ENCODE measurements at places on chromosomes 7 and 10. TPM values are rescaled to one million over a fixed set of nuclear protein-coding genes. Genes with fewer than 3 reads are reported as not detected.

DNA sequence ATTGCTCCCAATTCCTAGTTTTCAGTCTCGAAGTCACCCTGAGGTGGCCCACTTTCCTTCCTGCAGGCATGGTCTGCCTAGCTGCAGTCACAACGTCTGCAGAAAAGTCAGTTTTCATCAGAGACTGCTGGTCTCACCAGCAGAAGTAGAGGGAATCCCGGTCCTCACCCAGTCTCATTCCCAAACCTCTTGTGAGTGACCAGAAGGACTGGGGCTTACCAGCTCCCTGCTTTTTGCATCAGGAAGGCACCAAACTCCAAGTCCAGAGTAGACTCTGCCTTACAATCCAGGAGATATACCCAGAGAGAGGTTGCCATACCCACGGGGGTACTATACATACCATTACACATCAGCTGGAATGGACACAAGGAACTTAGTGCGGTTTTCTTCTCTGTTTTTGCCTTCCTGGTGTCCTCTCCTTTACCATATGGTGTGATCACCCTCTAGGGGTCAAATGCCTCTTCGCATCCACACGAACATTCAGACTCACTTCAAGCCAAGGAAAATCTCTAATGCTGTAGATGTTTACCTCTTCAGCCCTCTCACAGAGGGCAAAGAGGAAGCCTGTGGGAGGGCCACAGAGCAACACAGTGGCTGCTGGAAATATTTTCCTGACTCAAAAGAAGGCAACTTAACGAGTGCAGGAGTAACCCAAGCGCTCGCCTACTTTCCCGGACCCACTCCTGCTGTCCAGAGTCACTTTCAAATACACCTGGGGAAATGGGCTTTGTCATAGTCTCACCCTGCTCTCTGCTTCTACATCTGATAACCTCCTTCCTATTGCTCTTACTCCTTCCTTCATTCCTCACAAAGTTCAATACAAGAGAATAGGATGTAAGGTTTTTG, 220.9 kb downstream of the C7orf25 start:
- peaks cover 5% of the 10 kb centered on the region for H3K27me3 ChIP-seq
- H3K27ac ChIP-seq, result no peak overlapping the region
- no peak for DNase-seq

DNA sequence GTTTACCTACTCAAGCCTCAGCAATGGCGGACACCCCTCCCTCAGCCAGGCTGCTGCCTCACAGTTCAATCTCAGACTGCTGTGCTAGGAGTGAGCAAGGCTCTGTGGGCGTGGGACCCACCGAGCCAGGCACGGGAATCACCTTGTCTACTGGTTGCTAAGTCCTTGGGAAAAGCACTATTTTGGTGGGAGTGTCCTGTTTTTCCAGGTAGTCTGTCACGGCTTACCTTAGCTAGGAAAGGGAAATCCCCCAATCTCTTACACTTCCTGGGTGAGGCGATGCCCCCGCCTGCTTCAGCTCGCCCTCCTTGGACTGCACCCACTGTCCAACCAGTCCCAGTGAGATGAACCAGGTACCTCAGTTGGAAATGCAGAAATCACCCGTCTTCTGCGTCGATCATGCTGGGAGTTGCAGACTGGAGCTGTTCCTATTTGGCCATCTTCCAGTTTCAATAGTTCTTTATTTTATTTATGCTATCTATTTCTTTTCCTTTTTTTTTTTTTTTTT, at the start of gene HYAL4:
Gene HYAL4, plus strand, starts transcription at position 458 of the 508 bp plus-strand sequence. CDS start 23,105 bp downstream, outside the sequence.
- H3K36me3 ChIP-seq, result no peaks in the 10 kb centered on the region
- H3K27ac ChIP-seq, result no peak within 1 kb of the TSS
- peaks cover 16% of the 10 kb centered on the region for H3K27me3 ChIP-seq
- DNase-seq, result no peak
- no peak within 1 kb of the TSS for H3K4me3 ChIP-seq
- H3K4me1 ChIP-seq, result no peaks in the 10 kb centered on the region

DNA sequence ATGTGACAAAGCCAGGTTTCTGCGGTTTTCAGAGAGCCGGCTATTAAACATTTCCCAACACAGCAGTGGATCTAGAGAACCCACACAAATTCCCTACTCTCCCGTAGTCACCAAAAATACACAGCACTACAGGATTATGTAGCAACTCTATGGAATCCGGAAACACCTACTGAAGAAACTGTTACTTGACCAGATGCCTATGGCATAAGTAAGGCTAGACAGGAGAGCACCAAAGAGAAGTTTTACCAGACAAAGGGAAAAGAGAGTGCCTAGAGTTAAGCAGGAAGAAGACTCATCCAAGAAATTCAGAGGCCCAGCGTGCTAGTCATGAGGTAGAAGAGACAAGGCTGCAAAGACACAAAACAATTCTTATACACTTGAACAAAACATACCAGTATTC, 321.1 kb downstream of the PARD3 start:
- no peaks in the 10 kb centered on the region for H3K4me1 ChIP-seq
- DNase-seq, result no peak
- no peak overlapping the region for H3K27ac ChIP-seq
- no peaks in the 10 kb centered on the region for H3K36me3 ChIP-seq

DNA sequence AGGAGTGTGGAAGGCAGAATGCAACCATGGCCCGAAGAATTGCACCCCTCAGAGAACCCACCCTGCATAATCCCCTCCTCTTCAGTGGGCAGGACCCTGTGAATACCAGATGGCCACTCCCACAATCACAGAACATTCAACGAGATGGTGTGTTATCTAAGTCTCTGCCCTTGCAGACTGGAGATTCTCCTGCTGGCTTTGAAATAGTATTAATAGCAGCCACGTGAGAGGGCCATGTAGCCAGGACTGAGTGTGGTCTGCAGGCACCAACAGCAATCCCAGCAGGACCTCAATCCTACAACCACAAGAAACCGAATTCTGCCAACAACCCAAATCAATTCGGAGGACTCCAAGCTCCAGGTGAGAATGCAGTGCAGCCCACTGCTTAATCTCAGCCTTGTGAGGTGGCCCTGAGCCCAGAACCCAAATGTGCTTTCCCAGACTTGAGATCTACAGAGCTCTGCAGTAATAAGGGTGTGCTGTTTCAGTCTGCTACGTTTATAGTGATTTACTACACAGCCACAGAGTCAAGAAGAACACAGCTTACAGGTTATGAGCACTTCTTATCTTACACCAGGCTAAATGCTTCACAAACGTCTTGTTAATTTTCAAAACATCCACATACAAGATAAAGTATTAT, 72.1 kb downstream of the VOPP1 start:
- DNase-seq, result no peak
- H3K27ac ChIP-seq, result no peak overlapping the region
- no peaks in the 10 kb centered on the region for H3K27me3 ChIP-seq
- H3K4me3 ChIP-seq, result no peak overlapping the region
- peaks cover 28% of the 10 kb centered on the region for H3K36me3 ChIP-seq
- H3K4me1 ChIP-seq, result peaks cover 44% of the 10 kb centered on the region

CDC14C gene
- not detected for total RNA-seq
